Iris pigment epithelial cell (primary cell): ENCODE measurements at places on chromosomes 11 and 22.
A peak's percentile ranks its signal among the peaks of the same experiment; 100 is the strongest.

GRCh38 chr11:93604008-93604660 lies 57.3 kb upstream of the CEP295 start:
- no peak for DNase-seq

DNA sequence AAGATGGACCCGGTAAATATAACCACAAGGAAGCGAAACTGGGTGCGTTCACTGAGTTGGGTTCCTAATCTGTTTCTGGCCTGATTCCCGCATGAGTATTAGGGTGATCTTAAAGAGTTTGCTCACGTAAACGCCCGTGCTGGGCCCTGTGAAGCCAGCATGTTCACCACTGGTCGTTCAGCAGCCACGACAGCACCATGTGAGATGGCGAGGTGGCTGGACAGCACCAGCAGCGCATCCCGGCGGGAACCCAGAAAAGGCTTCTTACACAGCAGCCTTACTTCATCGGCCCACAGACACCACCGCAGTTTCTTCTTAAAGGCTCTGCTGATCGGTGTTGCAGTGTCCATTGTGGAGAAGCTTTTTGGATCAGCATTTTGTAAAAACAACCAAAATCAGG lies 74.4 kb downstream of the NCAPD3 start:
- no peak for DNase-seq

DNA sequence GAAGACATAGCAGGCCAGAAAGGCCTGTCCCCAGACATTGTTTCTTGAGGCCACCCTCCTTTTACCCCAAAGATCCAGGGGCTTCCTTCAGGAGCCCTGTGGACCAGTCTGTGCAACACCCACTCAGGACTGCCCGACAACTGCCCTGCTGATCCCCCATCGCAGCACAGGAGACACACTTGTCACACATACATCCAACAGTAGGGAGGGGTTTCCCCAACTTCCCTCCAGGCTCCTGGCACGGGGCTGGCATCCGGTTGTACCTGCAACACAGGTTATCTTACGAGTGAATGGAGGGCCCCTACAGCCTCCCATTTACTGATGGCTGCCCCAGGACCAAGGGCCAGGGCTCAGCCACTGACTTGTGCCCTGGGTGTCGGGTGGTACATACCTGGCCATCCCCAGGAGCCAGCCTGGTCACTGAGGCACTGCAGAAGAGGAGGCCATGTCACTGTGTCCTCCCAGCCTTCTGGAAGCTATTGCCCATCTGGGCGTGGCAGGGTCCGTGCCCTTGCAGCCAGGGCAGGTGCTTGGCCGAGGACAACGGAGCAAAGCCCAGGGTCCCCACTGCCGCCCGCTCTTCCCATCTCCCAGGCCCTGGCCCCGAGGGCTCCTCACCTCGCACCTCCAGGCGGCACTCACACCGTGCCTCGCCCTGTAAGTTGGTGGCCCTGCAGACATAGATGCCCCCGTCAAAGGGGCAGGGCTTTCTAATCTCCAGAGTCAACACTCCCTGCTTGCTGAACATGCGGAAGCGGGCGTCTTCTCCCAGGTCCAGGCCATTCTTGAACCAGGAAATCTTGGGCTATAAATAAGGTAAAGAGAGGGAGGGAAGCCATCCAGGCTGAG lies 20.8 kb downstream of the MYBPC3 start:
- DNase-seq, result no peak

- no peak for DNase-seq
These were observed 56.6 kb downstream of the RTN4R start for GRCh38 chr22:20211409-20211996.

DNA sequence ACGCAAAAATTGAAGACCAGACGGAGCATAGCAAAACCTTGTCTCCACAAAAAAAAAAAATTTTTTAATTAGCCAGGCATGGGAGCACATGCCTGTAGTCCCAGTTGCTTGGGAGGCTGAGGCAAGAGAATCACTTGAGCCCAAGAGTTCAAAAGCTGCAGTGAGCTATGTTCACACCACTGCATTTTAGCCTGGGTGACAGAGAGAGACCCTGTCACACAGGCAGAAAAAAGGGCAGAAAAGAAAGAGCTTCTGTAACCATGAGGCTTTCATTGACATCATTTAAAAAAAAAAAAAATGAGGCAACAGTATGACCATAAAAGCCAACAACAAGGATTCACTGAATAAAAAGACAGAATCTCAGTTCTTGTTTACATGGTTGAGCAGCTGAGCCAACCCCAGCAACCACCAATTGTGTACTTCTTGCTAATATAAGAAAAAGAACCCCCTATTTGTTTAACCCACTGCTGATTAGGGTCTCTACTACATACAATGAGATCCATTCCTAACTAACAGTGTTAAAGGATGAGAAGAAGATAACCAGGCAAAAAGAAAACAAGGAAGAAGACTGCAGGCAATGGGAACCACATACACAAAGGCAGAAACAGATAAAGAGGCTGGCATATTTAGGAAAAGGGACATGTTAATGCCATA lies 86.2 kb upstream of the SCUBE2 start:
- no peak for DNase-seq

- peak; percentile 51 for DNase-seq
These were observed 61.4 kb upstream of the PTPRJ start for GRCh38 chr11:47918882-47919495.

DNA sequence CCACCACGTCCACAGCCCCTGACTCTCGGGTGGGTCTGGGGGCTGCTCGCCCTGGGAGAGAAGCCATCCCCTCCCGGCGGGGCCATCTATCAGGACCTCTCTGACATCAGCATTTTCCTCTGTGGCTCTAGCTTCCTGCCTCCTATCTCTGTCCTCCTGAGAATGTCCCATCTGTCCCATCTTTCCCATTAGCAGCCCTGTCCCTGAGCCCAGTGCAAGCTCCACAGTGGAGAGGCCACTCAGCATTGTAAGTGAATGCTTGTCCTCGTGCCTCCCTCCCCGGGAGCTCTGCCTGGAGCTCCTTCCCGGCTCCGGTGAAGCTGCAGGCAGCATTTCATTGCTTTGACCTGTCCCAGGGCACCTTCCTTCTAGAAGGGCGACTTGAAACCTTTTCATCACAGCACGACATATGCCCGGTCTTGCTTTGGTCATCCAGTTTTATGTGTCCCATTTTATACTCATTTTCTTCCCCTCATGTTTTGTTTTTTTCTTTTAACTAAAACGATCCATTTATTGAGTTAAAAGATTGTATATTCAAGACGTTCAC lies 49.7 kb downstream of the RTN4R start:
- no peak for DNase-seq

DNA sequence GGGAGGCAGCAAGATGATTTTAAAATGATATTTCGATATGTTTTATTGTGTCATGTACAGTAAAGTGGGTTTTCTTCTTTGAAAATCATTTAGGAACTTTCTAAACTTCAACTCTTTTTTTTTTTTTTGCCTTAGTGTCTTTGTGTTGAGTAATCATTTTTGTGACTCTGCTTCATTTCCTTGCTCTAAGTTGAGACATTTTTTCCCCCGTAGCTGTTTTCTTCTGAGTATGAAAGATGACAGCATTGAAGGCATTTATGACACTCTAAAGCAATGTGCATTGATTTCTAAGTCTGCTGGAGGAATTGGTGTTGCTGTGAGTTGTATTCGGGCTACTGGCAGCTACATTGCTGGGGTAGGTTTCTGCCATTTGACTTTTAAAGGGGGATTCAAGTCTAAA lies 23.5 kb downstream of the RRM1 start:
- peak; percentile 83 for DNase-seq
